ENCODE measurements at places on chromosomes 1 and 21.
A peak's percentile ranks its signal among the peaks of the same experiment; 100 is the strongest.

- ATAC-seq, result peak; percentile 45
Measured at GRCh38 chr1:17561561-17561985, 22.1 kb downstream of the ARHGEF10L start.

DNA sequence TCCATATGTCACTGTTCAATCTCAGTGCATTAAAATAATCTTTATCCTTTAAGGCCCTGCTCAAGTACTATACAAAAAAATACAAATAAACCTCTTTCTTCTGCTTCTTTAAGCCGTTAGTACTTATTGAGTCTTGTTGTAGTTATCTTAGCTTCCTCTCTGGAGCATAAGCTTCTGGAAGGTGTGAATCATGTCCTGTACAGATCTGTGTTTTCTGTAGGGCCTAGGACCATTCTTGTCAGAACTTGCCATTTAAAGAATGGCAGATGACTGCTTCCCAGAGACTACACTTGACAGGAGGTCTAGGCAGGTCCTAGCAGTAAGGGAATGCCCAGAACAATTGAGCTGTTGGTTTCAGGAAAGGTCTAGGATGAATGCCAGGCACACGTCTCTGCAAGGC lies 12.9 kb downstream of the NEK7 start:
- ATAC-seq, result no peak

- no peak for ATAC-seq
Measured at GRCh38 chr1:82614090-82614489, 813.4 kb downstream of the ADGRL2 start.

GRCh38 chr1:150549496-150550221 lies 451 bp downstream of the ADAMTSL4 start:
- 0 out of 3 replicates have a peak, but pooled peaks have one; percentile 1 for ATAC-seq

GRCh38 chr1:53297195-53297594 lies 30.7 kb downstream of the LRP8 start:
- no peak for ATAC-seq

DNA sequence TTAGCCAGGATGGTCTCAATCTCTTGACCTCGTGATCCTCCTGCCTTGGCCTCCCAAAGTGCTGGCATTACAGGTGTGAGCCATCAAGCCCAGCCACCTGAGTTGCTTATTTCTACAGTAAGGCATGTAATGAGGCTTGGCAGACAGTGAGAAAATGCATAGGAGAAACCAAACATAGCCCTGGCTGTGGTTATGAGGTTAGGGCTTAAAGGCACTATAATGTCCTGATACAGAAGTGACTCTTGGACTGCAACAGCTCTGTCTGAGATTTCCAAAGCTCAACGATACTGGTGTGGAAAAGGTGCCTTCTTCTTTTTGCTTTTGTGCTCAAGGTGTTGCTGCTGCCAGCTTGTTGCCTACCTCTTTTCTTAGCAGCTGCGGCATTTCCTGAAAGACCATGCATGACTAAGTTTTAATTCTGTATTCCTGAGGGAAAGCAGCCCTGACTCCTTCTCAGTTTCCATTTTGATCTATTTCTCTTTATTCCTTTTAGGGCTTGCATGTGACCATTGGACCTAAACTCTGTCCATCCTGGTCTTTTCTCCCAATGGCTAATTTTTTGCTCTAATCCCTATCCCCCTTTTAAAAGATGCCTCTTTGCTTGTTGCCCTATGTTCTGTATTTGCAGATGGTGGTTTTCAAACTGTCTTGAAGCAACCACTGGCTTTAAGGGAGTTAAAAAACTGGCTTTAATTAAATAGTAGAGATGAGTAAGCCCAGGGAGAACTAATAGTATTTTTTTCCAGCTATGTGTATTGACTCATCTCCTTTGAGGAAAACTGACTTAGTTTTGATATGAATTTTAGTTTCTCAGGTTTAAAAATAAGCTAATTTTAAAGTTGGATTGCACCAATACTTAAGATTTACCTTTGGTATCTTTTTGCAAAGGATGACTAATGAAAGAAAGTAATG lies 70.3 kb downstream of the KIF1B start:
- peak; percentile 89 for ATAC-seq

DNA sequence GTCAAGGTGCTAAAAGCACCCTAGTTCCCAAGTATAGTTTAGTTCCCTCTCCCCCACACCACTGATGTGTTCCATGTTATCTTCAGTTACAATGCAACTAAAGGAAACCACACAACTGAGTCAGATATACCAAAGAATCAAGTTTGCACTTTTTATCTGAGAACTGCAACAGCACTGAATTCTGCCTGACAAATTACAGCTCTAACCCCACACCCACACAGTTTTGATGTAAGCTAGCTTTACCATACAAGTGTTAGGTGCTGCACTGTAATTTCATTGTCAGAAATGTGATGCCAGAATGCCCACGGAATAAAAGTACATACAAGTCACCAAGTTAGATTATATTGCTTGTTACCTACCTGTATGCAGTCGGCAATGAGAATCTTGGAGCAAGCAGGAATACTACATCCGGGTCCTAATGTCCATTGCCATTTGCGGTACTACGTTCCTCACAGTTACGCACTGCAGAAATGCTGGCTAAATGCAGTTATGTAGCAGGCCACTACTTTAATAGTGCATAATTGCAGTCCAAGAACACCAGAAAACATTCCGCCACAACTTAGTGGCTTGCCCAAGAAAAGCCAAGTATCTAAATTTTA lies 12.1 kb downstream of the SFPQ start:
- no peak for ATAC-seq

GRCh38 chr1:34928699-34929496 lies 552 bp downstream of the DLGAP3 start:
- no peak for ATAC-seq

- peak; percentile 5 for ATAC-seq
Measured at GRCh38 chr21:44764319-44765230, 37.0 kb downstream of the UBE2G2 start.

DNA sequence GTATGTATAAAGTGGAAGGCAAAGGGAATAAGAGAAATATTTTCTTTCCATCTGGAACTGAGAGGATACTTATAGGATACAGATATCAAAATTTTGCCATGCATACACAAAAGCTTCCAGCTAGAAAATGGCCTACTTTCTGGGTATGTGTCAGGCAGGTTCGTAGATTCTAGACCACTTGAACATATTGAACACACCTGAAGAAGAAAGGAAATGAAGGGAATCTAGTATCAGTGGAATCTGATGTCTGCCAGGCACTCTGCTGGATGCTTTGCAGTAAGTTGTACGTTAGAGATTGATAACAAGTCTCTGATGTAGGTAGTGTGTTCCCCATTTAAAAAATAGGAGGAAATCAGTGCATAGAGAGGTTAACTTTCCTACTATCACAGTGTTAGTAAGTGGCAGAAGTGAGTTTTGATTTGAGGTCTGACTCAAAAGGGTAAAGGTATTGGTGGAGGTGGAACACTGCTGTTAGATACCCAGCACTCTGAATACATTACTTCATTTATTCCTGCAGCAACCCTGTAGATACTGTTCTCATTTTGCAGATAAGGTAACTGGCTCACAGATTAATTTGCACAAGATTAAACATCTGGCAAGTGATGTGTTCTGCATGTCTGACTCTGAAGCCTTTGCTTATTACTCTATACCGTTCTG lies 3.0 kb downstream of the CAMSAP2 start:
- ATAC-seq, result no peak

Measured in SK-N-SH treated with all-trans-retinoic acid at 6 μM for 48 hours (cell line).